ENCODE measurements at places on chromosomes 13 and 19.

GRCh38 chr13:36841391-36841790 is 22.4 kb downstream of the RFXAP start:
- DNase-seq: no peak

- no peak for DNase-seq
These were observed 12.4 kb downstream of the LHFPL6 start for GRCh38 chr13:39590466-39591036.

GRCh38 chr13:73138276-73138637 is 79.5 kb downstream of the KLF5 start:
- DNase-seq: peak; percentile 38

GRCh38 chr19:38975861-38976271 is 324 bp upstream of the FBXO17 start:
- peak; percentile 41 for DNase-seq

Data from HS-27A (cell line).